Stimulated activated CD4-positive, alpha-beta T cell treated with anti-CD3 and anti-CD28 coated beads, Interleukin-1b, Interleukin-23, amount 100 ng/mL, for 1 hour (primary cell): ENCODE measurements at places on chromosomes 7 and 10.

DNA sequence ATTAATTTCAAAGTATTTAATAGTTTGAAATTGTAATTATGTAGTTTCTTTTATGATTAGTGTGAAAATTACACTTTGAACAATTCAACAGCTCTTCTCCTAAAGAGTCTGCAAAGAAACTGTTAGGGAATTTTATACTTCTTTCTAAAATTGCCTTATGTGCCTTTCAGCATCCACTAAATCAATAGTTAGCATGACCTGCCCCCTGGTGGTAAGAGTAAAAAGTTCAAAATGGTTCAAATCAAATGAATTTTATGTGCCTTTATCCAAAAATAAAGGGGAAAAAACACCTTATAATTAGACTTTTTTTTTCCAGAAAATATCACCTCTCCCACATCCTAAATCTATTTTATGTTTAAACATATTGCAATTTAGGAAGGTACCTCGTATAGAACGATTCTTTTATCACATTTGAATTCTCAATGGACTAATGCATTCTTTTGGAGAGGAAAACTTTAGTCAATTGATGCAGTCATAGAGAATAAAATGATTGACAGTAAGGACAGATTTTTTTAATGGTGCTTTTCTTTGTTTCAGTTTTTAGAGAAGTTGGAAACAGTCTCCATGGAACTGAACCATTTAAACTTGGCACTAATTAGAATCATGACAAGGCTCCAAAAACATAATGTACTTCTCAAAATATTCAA, 163.7 kb downstream of the SEMA3D start:
- no peak for DNase-seq

- DNase-seq = no peak
Measured at GRCh38 chr10:95784279-95784913, 28.4 kb downstream of the ENTPD1 start.

GRCh38 chr10:72802763-72803505, 90.6 kb upstream of the OIT3 start:
- no peak for DNase-seq

- DNase-seq = no peak
Measured at GRCh38 chr10:110229155-110229554, 21.8 kb downstream of the MXI1 start.

GRCh38 chr7:46802479-46802878, 779.4 kb downstream of the TNS3 start:
- no peak for DNase-seq
